Upper lobe of right lung (tissue), 1 donor: ENCODE measurements at places on chromosomes 7 and 10. TPM values are rescaled to one million over a fixed set of nuclear protein-coding genes. Genes with fewer than 3 reads are reported as not detected.

Gene SFTPA1
- total RNA-seq = 11,191 TPM

Gene TET1
- total RNA-seq = 2.1 TPM

Gene CTBP2
- total RNA-seq = 66.7 TPM

GRCh38 chr10:109978481-109978880 lies 29.3 kb upstream of the ADD3 start:
- no peak for DNase-seq
- H3K27me3 ChIP-seq = no peaks in the 10 kb centered on the region
- no peak overlapping the region for H3K4me3 ChIP-seq
- H3K36me3 ChIP-seq = no peaks in the 10 kb centered on the region
- no peaks in the 10 kb centered on the region for H3K4me1 ChIP-seq

GRCh38 chr7:17315974-17316373 lies 17.5 kb downstream of the AHR start:
- H3K4me1 ChIP-seq = peaks cover 39% of the 10 kb centered on the region
- H3K36me3 ChIP-seq = peaks cover 16% of the 10 kb centered on the region
- H3K27ac ChIP-seq = no peak overlapping the region
